ENCODE measurements at places on chromosomes 5 and 9.

- no peak for DNase-seq
These were observed 22.2 kb upstream of the CFAP157 start for GRCh38 chr9:127684576-127684975.

GRCh38 chr9:97749928-97750327 lies 52.8 kb upstream of the XPA start:
- no peak for DNase-seq

- peak; percentile 72 for DNase-seq
These were observed 60.8 kb downstream of the FOXD1 start for GRCh38 chr5:73387601-73388305.

DNA sequence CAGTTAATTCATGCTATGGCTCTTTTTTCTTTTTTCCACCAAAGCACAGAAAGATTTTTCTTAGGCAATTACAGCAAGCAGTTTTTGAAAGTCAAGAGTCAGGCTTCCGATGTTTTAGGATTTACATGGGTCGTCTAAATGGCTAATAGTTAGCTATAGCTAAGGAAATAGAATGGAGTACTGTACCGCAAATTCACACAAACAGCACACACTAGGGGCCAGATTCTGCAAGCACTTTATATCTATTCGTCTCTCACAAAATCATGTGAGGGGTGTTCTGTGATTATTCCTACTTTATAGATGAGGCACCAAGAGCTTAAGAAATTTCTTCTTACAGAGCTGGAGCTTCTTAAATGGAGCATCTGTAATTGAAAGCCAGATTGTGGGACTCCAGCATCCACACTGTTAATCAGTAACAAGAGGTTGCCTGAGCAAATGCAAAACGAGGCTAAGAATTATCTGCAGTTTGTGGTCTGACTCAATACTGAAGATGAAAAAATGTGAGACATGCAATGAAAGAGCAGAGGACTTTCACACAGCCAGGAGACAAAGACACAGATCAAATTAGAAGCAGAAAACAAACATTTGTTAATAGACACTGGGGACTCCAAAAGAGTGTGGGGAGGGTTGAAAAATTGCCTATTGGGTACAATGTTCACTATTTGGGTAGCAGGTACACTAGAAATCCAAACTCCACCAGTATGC lies 62.7 kb upstream of the CTXN3 start:
- DNase-seq, result no peak

DNA sequence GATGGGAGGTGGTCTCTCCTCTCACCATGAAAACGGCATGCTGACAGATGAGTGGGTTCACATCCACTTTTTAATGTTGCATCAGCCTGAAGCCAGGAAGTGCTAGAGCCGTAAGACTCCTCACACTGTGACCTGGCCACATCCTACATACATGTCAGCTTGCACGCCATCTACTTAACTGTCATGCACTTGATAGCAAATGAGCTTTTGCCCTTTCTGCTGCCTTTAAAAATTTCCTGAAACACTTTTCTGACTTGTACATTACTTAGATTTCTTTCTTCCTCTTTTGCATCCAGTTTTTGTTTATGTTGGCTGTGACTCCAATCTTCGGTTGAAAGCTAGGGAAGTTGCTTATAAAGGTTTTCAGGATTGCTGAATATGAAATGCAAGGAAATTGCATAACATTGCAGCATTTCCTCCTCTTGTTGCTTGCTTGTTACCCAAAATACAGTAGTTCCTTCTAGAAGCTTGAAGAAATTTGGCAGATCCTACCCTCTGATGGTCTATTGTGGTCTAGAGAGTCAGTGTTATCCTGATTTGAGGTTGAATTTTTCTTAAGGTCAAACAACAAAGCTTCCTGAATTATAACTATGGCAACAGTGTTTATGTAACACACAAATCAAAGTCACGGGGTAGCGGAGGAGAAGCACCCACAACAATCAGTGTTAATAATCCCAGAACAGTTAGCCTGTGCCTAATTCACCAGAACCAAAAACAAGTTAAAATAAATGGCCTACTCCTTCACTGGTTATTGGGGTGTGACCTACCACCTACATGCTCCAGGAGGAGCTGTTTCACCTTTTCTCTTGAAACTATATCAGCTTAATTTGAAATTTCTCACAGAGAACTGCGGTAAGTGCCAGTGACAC lies 232.5 kb downstream of the ARHGAP26 start:
- peak; percentile 75 for DNase-seq

GRCh38 chr5:145465474-145466263 lies 369.5 kb downstream of the PRELID2 start:
- peak; percentile 22 for DNase-seq
